ENCODE measurements at places on chromosomes 12 and 14. TPM values are rescaled to one million over a fixed set of nuclear protein-coding genes. Genes with fewer than 3 reads are reported as not detected.

GRCh38 chr14:61524936-61525292, 170.4 kb upstream of the HIF1A start:
- no peak for DNase-seq

- DNase-seq: no peak
Observed at GRCh38 chr12:20757-21156, 45.8 kb upstream of the IQSEC3 start.

GRCh38 chr12:60402996-60403395, 807.2 kb downstream of the SLC16A7 start:
- no peak for DNase-seq

GRCh38 chr12:15599266-15600037, 189.7 kb downstream of the EPS8 start:
- DNase-seq: no peak

CLEC4C gene
- total RNA-seq: not detected

ASIC1 gene
- total RNA-seq: 17.8 TPM

GRCh38 chr14:50791201-50791600, 39.8 kb downstream of the NIN start:
- no peak for DNase-seq

DNA sequence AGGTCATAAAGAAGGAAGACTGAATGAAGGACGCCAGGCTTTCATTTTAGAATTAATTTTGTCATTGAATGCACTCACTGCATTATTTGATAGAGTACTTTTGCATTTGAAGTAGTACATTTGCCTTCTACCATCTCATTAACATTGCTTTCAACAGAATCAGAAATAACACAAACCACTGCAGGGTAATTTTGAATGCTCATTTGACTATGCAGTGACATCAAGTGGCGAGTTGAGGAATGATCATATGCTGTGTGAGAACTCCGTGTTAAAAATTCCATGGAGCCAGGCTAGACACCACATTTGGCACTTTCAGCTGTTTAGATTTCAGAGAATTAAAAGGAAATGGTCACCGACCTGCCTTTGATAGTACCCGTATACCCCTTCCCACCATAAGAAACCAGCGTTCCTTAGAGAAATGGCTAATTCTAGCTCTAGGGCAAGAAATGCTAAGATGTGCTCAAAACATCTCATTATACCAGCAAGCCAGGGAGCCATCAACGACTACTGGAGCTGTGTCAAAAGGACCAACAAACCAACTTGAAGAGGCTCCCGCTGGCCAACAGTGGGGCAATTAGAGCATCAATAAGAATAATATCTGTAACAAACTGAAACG, 16.5 kb downstream of the HEBP1 start:
- no peak for DNase-seq

DNA sequence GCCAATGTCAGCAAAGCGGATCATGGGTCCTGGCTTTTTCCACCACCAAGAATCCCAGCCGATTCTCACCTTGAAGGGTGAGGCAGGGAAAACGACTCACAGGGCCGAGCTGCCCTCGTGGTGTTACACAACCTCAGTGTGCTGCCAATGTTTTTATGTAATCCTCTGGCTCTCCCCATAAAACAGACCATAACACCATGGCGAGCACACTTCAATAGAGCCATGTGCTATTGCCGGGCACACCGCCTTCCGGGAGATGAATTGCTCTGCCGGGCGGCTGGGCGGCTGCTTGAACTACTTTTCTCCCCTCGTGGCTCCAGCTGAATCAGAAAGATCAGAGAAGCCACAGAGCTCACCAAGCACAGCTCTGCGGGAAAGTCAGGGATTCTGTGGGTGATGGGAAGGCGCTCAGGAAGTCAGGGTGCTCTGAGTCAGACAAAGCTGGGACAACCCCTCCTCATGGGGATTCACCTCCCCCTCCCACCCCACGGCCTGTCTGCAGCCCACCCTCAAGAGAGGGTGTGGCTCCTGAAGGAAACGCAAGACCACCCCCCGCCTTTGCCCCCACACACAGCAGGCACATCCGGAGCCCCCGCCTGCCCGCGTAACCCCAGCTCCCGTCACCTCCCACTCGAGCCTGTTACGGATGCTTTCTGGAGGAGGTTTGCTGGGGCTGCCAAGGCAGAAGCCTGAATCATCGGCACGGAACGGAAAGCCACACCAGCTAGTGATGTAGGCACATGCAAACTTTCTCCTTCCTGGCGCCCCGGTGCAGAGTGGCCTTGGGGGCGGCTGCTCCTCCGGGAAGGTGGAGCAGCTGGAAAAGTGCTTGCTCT, 1.8 kb downstream of the GALNT9 start:
- no peak for DNase-seq

- peak; percentile 41 for DNase-seq
Observed at GRCh38 chr12:47722136-47722834, 3.0 kb downstream of the ENDOU start.

- DNase-seq: no peak
Observed at GRCh38 chr12:44227616-44228015, 391.7 kb downstream of the TMEM117 start.

GRCh38 chr14:51302295-51303030, 62.4 kb downstream of the TMX1 start:
- no peak for DNase-seq

DNA sequence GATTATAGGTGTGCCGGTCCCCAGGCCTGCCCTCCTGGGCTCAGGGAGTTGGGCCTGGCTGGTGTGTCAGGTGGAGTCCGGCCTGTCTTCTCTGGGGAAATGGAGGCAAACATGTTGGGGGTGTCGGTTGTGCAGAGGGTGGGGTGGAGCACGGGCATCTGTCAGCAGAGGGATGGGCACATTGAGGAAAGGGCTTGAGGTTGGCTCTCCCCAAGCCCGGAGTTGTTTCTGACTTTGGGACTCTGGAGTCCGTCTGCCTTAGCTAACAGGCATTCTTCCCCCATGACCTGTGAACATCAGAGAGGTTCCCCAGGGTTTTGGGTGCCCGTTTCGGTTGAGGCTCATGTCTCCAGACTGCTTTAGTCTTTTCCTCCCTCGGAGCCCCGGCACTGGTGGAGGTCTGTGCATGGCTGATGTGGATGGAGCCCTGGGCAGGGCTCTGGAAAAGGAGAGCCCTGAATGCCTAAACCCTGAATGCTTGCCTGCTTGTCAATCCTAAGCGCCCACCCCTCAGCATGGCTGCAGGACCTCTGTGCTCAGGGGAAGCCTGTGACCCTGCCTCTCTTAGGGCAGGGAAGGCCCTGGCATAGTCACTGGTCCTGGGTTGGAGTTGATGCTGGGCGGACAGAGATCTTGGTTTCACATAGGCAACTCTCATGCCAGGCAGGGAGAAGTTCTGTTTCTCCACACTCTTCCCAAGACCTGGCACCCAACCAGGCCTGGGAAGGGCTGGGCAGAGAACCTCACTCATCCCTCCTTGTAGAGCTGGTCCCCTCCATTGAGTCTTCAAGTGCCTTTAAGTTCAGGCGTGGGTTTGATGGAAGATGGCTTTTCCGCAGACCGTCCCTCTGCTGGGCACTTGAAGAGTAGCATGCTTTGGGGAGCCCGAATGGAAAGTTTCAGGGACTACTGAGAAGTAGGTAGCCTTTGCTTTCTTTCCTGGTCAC, 12.9 kb downstream of the NYNRIN start:
- peak; percentile 60 for DNase-seq

GRCh38 chr12:117228239-117228638, 38.0 kb upstream of the FBXO21 start:
- DNase-seq: no peak

DNA sequence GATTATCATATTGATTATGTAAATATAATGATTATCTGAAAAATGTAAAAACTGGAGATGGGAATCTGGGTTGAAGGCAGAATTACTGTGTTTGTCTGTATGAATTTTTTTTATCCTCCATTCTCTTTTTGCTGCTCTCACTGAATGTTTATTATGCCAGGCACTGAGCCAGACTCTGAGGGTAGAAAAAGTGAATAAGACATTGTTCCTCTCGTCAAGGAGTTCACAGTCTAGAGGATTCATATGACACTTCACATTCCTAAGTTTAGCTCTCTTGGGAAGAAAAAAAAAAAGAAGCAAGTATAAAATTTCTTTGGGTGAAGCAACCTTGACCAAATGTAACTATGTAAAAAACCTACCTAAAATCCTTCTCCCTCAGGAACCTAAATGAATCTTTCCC, 120.9 kb upstream of the LMO3 start:
- no peak for DNase-seq

RTN1 gene
- not detected for total RNA-seq

CNIH1 gene
- 159 TPM for total RNA-seq

CCDC38 gene
- not detected for total RNA-seq

DNA sequence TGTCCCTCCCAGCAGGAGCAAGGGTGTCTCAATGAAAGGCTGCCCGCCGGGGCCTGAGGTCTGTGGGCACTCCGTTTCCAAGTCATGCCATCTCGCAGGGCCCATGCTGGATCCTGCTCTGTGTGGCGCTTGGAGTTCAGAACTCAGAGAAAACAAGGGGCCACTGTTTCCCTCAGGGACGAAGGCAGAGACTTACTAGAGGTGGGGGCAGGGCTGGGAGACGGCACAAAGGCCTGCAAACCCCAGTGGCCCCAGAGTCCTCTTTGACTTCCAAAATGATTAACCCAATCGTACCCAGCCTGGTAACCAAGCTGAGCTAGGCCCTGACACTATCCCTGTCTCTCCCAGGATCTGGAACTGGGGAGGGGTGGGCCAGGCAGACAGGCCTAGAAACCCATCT, 95.8 kb downstream of the ITPK1 start:
- DNase-seq: no peak

DNA sequence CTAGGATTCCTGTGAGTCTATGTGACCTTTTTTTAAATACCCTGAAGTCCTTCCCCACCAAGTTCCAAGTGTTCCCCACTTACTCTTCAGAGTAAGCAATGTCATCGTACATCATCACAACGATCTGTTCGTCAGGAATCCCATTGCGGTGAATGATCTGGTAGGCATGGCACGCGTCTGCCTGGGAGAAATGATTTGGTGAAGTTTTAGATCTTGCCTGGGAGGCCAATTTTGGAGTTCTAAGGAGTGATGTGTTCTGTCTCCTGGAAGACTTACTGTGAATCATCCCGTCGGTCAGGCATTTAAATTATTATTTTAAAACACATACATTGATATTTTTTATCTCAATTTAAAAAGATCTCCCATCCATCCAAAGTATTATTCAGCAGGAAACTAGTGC, 29.8 kb downstream of the LGMN start:
- no peak for DNase-seq

GRCh38 chr14:31441273-31442111, 15.8 kb downstream of the DTD2 start:
- no peak for DNase-seq

IL31 gene
- not detected for total RNA-seq

DNA sequence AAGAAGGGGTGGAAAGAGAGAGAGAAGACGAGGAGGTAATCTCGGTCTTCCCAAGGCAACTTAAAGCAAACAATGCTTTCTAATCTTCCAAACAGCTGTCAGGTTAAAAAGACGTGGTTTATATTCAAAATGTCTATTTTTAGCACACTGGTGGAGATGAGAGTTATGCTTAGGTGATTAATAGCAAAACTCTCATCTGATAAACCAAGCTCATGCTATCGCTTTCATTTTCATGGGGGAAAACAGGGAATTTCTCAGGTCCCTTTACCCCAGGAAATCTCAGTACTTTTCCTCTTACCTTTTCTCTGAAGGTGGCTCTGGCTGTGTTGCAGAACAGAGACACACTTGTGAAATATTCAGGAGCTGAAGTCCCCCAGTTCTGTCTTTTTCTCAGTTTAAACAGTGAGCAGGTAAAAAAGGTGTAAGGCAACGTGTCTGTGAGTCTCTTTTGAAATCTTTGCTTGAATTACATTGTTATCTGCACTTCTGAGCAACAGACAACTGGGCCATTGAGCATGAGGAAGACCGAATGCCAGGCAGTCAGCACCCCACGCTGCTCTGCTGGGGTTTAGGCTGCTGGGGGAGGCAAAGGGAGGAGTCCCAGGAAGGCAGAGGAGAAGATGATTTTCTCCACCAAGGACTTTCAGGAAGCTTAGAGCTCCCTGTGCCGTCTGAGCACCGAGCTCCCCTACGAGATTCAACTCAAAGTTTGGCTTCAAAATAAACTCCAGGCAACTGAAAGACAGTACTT, 759.3 kb downstream of the BCL11B start:
- DNase-seq: no peak

PMCH gene
- total RNA-seq: not detected

DNA sequence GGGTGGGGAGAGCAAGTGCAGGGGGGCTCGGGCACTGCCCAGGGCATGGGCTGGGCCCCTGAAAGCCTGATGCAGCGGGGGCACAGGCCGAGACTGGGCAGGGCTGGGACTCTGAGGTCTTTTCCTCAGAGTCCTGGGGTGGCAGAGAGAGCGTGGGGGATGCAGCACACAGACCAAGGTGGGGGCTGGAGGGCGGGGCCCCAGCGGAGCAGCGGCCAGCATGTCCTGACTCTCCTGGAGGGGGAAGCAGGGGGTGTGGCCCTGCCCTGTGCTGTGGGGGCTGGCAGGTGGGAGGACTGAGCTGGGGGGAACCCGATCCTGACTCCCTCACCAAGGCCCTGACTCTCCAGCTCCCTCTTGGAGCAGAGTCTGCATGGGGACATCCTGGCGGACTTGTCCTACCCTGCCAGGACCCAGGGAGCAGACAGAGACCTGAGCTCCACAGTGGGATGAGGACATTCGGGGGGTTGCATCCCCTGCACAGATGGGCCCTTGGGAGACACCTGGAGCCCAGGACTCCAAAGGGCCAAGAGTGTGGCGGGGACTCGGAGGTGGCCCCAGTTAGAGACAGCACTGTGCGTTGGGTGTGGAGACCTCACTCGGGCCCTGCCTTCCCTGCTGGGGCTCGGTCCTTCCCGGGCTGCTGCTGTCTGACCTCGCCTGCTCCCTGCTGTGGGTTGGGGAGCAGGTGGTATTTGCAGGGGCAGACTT, 326.1 kb downstream of the TMEM121 start:
- DNase-seq: peak; percentile 27

GZMB gene
- total RNA-seq: not detected

GRCh38 chr14:100887728-100888335, 15.7 kb downstream of the RTL1 start:
- no peak for DNase-seq

DNA sequence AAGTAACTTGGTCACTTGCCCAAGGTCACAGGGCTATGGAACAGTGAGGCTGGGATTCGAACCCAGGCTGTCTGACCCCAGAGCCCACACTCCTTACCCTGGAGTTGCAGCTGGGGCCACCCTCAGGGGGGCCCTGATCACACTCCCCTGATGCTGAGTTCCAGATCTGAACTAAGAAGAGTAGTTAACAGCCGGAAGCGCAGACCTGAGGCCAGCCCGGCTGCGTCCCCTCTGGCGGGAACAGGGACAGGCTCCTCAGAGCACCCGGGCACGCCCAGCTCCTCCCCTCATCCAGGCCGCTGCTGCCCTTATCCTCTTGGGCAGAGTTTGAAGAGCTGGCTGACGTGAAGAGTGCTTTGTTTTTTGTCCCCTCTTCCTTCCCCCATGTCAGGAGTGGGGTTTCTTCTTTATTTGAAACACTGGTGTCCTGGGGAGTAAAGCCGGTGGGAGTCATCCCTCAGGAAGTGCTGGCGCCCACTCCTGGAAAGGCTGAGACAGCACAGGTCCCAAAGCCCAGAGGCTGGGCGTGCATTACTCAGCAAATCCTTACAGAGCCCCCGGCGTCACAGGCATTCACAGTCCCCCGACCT, 8.7 kb downstream of the PHB2 start:
- DNase-seq: peak; percentile 89

GRCh38 chr14:104785708-104786080, 9.9 kb downstream of the AKT1 start:
- no peak for DNase-seq

GLTP gene
- 12.2 TPM for total RNA-seq

- no peak for DNase-seq
Observed at GRCh38 chr12:83326666-83327065, 640.0 kb downstream of the TMTC2 start.

Measured in Caco-2 (cell line).